ENCODE measurements at places on chromosomes 16 and 17.

GRCh38 chr17:77842528-77843147 lies 115.9 kb upstream of the TNRC6C start:
- DNase-seq = no peak

GRCh38 chr16:11038777-11039176 lies 94.4 kb downstream of the CLEC16A start:
- DNase-seq = no peak

GRCh38 chr16:68781784-68782183 lies 44.7 kb downstream of the CDH1 start:
- peak; percentile 66 for DNase-seq

DNA sequence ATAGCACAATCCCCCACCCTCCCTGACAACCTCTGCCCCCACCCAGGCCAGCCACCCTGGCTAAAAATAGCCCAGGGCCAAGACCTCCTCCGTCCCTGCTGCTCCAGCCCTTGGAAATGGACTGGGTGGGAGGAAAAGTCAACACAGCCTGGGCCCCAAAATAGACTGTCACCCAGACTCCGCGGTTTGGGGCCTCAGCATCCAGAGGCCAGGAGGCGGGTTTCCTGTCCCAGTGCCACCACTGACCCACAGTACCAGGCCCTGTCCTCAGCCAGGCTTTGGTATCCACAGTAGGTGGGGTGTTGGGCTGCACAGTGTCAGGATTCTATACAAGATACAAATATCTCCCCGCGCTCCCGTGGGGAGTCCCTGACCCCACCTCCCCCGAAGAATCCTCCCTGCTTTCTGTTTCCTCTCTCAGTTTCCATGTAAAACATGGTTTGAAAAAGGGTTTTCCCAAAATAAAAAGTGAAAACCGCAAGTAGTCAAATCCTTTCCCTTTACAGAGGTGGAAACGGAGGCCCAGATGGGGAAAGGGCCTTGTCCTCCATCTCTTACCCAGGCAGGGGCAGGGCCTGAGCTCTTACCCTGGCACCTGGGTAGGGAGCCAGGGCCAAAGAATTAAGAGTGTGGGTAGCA lies 20.1 kb downstream of the CPNE2 start:
- peak; percentile 31 for DNase-seq

DNA sequence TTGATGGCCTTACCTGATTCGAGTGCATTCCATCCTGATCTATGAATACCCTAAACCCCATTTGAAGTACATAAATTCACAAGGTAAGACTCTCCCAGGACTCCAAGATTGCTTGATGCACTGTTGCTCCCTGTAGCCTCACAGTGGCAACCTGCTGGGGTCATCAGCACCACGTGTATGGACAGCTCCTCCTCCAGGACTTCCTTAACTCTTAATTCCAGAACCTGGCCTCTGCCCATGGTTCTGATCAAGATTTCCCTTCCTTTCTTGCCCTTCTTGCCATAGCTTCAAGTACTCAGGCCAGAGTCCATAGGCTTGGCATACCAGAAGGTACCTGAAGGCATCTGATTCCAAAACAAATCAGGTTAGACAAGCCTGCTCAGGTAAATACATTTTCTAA lies 34.0 kb upstream of the NLK start:
- DNase-seq = peak; percentile 13

- no peak for DNase-seq
Observed at GRCh38 chr16:19474617-19475016, 47.3 kb downstream of the GDE1 start.

GRCh38 chr17:64466019-64466735 lies 17.3 kb downstream of the MILR1 start:
- DNase-seq = no peak

DNA sequence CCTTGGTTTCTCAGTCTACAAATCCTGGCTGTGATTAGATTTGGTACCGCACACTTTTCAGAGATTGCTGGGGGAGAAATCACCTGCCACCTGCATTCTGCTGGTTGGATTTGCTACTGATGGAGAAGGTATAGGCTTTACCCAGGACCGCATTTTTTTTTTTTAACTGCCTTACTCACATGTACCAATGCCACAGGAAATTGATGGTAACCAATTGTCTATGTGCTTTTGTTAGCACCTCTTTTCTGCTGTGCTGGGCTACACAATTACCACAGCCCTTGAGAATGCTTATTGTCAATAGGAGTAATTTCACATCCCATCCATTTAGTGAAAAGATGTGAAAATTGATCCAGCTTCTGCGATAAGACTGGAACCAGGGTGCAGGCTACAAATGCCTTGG lies 74.4 kb upstream of the TANC2 start:
- DNase-seq = no peak

DNA sequence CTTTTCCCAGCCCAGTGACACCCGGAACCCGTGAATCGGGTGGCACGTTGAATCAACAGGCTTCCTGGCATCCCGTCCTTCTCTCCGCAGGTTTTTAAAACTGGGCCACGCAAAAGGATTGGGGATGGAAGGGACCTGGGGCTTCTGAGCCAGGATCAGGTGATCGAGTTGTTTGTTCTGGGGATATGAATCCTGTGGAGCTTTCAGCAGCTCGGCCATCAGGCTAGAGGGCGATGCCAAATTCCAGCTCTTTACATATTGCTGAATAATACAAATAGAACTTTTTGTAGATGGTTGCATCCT lies 473 bp downstream of the SUPT6H start:
- DNase-seq = no peak

DNA sequence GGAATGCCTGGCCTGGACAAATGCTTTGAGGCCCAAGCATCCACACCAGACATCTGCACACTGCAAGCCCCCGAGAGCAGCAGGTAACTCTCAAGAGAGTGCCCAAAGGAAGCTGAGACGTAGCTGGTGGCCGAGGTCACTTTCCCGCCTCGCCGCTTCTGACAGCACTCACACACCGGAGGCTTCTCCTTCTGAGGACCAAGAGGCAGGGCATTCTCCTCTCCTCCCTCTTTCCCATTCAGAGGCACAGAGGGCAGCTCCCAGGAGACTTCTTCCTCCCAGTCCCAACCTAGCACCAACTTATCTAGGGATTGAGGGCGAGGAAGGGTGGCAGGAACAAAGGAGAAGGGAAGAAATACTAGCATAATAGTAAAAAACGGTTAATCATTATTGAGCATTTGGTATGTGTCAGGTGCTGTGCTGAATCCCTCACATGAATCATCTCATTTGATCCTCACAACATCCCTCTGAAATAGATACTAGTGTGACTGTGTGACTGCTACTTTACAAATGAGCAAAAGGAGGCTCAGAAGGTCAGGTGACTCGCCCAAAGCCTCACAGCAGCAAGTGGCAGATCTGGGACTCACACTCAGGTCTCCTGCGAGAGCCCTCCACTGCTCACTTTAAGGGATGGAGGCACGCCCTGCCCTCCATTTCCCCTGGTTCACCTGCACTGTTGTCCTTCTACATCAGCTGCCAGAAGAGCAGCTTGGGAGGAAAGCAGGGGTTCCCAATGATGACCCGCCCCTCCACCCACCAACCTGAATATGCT lies 41.8 kb downstream of the MYO18A start:
- peak; percentile 56 for DNase-seq

GRCh38 chr17:48735062-48735351 lies 6.5 kb upstream of the HOXB13 start:
- DNase-seq = no peak

GRCh38 chr16:50651835-50652438 lies 29.2 kb downstream of the SNX20 start:
- peak; percentile 22 for DNase-seq

DNA sequence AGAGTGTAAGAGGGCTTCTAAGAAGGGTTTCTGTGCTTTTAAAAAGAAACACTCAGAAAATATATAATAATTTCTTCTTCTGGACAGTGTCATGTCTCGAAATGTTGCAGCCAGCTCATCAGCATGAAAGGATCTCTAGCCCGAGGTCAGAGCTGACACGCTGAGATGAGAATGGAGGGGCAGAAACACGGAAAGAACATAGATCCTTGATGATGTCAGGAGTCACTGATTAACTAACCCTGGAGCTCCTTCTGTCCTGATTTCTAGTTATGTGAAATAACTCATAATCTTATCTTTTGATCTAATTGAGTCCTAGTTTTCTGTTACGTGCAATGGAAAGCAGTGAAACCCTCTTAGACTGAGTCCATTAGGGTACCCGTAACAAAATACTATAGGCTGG lies 10.3 kb upstream of the TOX3 start:
- DNase-seq = no peak

GRCh38 chr16:48734220-48734619 lies 124.2 kb upstream of the N4BP1 start:
- DNase-seq = no peak

- no peak for DNase-seq
Observed at GRCh38 chr16:68860978-68861892, 17.9 kb downstream of the TANGO6 start.
